Amniotic epithelial cell (primary cell): ENCODE measurements at places on chromosomes 6 and 20.
A peak's percentile ranks its signal among the peaks of the same experiment; 100 is the strongest.

DNA sequence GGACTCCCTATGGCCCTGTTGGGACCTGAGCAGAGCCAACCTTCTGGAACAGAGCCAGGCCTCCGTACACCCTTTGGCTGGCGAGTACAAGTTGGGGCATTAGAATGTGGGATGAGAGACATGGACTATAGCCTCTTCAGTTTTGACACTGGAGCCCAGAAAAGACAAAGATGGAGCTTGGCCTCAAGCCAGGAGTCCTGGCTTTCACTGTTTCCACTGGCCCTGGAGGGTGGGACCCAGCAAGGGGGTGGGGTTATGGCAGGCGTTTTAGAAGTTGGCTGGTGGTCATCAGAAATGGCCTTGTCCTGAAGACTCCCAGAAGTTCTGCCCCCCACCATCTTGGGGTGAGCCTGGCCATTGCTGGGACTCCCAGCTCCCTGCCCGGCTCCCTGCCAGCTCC is 21.8 kb downstream of the ITPR3 start:
- no peak for DNase-seq

GRCh38 chr6:145491126-145491525 is 244.2 kb downstream of the EPM2A start:
- DNase-seq, result no peak

DNA sequence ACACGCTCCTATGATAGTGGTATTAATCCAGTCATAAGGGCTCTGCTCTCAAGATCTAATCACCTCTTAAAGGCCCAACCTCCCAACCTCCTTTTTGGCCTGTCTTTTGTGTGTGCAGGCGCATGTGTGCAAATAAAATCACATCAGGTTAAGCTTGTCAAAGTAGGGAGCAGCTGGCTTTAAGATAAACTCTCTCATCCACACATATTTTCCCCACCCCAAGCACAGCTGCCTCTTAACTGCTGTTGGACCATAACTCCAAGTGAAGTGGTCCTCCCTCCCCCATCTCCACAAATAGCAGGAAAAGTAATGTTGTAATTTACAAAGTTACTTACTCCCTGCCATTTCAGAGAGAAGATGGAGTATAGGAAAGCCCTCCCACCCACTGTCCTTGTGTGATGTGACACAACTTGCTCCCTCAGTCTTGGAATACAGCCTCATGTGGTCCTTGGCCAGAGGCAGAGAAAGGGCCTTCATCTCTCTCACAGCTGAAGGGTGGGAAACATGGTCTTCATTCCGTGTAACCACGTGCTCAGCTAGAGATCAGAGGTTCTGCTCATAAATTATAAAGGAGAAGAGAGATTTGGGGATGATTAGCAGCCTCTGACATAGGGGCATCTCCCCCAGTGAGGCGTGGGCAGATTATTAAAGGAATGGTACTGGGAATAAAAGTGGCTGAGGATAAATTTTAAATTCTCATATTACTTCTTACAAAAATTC is 74.8 kb upstream of the TPD52L1 start:
- DNase-seq, result no peak

- peak; percentile 12 for DNase-seq
Observed at GRCh38 chr20:16004108-16004854, 569.0 kb downstream of the KIF16B start.

- DNase-seq, result no peak
Observed at GRCh38 chr6:1538810-1539478, 70.8 kb upstream of the FOXC1 start.

GRCh38 chr20:62368392-62368975 is 1.4 kb upstream of the LAMA5 start:
- DNase-seq, result no peak

DNA sequence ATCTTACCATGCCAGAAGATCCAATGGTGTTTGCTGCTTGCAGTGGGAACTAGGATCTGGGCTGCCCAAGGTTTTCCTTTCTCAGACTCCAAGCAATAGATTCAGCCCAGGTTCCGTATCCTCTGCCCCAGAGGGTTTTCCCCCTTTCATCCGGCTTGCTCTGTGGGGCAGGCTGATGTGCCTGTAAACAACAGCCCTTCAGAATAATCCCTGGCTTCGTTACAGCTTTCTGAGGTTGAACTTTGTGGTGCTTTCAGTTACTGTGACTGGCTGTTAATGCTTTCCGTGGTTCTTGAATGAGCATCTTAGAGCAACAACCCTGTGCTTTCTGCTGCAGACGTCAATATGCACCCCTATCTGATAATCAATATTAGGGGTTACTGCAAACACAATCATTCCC is 400.4 kb downstream of the BTBD3 start:
- peak; percentile 5 for DNase-seq

- DNase-seq, result no peak
Observed at GRCh38 chr20:55761100-55761499, 244.2 kb downstream of the CBLN4 start.

GRCh38 chr20:59578436-59579403 is 25.6 kb upstream of the PHACTR3 start:
- DNase-seq, result no peak
